ENCODE measurements at places on chromosomes 7 and 10.

- no peak for DNase-seq
Measured at GRCh38 chr10:14327527-14327926, 3.2 kb downstream of the FRMD4A start.

DNA sequence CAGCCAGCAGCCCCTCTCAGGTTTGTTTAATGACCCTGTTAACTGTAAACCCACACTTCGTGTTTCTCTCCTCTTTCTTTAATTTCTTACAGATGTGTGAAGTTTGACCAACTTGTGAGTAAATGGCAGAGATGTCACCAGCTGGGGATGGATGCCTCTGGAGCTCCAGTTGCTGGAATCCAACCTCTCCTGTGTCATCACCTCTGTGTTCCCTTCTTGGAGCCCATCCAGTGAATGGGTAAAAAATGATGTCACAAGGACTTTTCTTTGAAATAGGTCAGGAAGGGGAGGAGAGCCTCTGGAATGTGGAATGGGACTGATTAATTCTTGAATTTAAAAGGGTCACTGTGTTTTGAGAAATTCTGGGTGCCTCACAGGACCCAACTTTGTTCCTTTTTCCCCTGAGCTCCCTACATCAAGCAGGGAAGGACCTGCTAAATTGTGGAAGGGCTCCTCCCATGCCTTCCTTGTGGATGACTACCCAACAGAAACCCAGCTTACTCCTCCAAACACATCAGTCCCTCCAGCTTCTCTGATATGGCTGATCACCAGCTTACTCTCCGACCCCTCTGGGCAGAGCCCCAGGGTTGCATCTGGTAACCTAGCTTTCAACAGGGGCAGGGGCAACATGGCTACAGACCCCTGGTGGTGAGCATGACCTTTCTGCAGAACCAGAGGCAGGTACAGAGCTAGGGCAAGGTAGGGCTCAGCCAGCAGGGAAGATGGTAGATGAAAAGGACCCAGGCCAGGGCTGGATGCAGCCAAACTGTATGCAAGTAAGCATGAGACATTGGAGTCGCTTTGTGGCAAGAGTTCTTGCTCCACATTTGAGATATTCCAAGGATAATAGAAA is 67.5 kb downstream of the STRA8 start:
- DNase-seq: no peak

DNA sequence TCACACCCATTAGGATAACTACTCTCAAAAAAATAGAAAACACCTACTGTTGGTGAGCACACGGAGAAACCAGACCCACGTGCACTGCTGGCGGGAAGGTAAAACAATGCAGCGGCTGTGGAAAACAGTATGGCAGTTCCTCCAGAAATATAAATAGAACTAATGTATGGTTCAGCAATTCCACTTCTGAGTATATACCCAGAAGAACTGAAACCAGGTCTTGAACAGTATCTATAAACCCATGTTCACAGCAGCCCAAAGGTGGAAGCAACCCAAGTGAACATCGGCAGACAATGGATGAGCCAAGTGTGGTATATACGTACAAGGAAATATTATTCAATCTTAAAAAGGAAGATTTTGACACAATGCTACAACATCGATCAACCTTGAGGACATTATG is 164.7 kb downstream of the ZMYND11 start:
- DNase-seq: no peak

DNA sequence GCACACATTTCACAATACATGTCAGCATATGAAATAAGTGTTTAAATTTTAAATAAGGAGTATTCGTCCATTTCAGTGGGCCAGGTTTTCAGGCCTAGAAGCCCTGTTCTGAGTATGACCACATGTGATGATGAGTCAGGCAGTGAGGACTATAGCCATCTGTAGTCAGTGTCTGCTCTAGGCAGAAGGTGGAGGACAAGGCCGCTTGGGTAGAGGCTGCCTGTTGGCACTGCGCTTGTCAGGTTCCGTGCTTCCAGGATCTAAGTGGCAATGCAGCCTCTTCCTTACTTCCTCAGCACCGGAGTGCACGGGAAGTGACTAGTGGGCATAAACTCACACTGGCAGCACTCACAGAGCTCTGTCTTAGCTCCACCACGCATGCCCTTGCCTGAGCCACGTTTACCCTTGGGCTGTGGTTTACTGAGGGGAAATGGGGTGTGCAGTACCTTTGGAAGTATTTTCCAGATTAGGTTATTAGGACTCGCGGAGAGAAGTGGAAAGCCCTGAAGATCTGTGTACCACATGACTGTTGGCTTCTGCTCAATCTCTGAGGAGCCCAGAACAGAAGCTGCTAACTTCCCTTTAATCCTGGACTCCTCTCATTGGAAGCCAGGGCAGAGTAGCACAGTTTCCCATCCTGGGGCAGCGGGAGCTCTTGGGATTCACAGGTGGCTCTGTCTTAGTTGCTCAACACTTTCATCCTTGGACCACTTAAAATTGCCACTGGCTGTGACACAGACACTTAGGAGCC is 87.5 kb upstream of the GJD4 start:
- DNase-seq: no peak

GRCh38 chr7:36746347-36746746 is 22.1 kb upstream of the AOAH start:
- DNase-seq: no peak

Measured in stimulated activated CD8-positive, alpha-beta memory T cell treated with anti-CD3 and anti-CD28 coated beads, Interleukin-12 subunit alpha, Interleukin-12 subunit beta, amount 100 ng/mL, for 1 hour (primary cell).